Effector CD4-positive, alpha-beta T cell (primary cell): ENCODE measurements at places on chromosomes 6 and 20.
A peak's percentile ranks its signal among the peaks of the same experiment; 100 is the strongest.

- DNase-seq, result no peak
Measured at GRCh38 chr20:58690396-58691135, 2.0 kb upstream of the NPEPL1 start.

- DNase-seq, result no peak
Measured at GRCh38 chr6:105874835-105875626, 211.1 kb upstream of the PRDM1 start.

- DNase-seq, result peak; percentile 26
Measured at GRCh38 chr6:89412071-89413005, at the start of gene RRAGD. Gene RRAGD (minus strand): TSS chr6:89412273. CDS start chr6:89411993, 280 bp downstream.

GRCh38 chr20:6502219-6502618 is 265.3 kb upstream of the BMP2 start:
- DNase-seq, result no peak

- no peak for DNase-seq
Measured at GRCh38 chr6:109449795-109450673, 5.5 kb downstream of the MICAL1 start.

DNA sequence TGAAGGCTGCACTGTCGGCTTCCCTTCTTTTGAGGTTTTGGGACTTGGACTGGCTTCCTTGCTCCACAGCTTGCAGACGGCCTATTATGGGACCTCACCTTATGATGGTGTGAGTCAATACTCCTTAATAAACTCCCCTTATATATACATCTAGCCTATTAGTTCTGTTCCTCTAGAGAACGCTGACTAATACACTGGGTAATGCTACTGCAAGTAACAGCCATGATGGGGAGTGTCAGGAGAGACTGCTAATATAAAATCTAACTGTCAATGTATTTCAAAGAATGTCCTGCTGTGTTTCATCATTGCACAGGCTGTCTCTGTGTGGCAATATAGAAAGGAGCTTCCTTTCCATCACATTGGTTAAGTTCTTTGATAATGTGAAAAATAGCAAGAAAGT is 57.7 kb upstream of the UST start:
- no peak for DNase-seq

DNA sequence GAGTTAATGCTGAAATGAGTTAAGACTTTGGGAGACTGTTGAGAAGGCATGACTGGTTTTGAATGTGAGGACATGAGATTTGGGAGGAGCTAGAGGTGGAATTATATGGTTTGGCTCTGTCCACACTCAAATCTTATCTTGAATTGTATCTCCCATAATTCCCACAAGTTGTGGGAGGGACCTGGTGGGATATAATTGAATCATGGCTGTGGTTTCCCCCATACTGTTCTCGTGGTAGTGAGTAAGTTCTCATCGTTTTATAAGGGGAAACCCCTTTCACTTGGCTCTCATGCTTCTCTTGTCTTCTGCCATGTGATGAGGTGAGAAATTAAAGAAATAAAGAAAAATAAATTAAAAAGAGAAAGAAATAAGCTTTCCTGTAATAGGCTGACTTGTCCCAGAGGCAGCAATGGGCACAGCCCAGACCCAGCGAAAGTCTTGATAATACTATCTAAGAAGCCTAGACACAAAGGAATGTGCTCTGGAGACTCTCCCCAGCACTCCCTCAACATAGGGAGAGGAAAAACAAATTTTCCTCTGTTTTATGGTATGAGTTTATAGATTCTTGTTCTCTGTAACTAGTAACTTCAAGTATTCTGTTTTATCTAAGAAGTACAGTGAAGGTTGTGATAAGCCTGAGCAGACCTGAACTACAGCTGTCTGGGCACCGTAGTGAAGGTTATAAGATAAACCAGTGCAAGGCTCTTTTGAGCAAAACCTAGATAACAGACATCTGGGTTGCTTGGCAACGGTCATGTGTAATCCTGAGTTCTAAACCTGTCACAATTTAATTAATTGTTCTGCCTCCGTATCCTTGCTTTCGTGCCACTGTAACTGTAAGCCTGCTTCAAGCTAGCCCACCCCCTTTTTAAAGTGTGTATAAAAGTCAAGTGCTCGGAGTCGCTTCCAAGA is 88.9 kb upstream of the ECI2 start:
- DNase-seq, result no peak

- peak; percentile 92 for DNase-seq
Measured at GRCh38 chr6:30678964-30679726, 6.3 kb upstream of the DHX16 start.
